NCI-H460 (cell line): ENCODE measurements at places on chromosomes 11 and 22. TPM values are rescaled to one million over a fixed set of nuclear protein-coding genes. Genes with fewer than 3 reads are reported as not detected.

Gene YPEL1
- total RNA-seq: 1.2 and 2.9 TPM in 2 replicates

GRCh38 chr22:37713761-37714160 lies 16.9 kb downstream of the TRIOBP start:
- DNase-seq: no peak

Gene JAML
- total RNA-seq: not detected in 2 replicates

Gene IL18
- total RNA-seq: 4.2 and 6.0 TPM in 2 replicates

Gene POU2AF3
- total RNA-seq: 0.26 and 0.40 TPM in 2 replicates

GRCh38 chr11:115470928-115471327 lies 33.3 kb downstream of the CADM1 start:
- DNase-seq: no peak

Gene CARNS1
- total RNA-seq: 0.09 and 0.12 TPM in 2 replicates

DNA sequence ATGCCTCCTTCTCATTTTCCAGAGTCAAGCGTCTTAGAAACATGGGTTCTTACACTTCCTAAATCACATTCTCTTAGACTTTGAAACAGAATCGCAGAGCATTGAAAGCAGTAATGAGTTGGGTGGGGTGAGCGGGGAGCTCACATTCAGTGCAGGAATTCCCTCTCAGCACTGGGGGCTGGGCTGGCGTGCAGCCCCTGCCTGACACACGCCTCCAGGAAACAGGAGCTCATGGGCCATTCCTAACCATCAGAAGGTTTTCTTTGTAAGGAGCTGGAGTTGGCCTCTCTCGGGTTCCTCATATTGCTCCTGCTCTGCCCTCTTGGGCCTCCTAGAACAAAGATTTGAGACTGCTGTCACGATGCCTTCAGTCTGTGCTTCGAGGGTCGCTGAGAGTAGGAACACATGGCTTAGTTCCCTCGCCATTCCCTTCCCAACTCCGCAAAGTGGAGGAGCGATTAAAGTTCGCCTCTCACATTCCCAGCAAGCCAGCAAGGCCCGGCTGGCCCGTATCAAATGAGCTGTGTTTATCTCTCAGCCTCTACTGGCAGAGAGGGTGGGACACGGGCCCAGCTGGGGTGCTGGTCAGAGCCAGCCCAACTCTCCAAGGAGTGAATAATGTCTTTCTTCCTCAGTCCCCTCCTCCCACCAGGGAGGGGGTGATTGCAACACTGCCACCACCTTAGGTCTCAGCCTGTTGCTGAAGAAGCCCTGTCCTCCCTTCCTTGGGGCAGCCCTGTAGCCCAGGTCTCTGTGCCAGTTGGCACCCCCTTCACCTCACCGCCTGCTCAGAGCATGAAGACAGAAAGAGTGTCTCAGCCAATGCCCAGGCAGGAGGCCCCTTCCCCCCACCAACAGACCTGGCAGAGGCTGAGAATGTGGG lies 10.4 kb downstream of the CHRDL2 start:
- no peak for DNase-seq

DNA sequence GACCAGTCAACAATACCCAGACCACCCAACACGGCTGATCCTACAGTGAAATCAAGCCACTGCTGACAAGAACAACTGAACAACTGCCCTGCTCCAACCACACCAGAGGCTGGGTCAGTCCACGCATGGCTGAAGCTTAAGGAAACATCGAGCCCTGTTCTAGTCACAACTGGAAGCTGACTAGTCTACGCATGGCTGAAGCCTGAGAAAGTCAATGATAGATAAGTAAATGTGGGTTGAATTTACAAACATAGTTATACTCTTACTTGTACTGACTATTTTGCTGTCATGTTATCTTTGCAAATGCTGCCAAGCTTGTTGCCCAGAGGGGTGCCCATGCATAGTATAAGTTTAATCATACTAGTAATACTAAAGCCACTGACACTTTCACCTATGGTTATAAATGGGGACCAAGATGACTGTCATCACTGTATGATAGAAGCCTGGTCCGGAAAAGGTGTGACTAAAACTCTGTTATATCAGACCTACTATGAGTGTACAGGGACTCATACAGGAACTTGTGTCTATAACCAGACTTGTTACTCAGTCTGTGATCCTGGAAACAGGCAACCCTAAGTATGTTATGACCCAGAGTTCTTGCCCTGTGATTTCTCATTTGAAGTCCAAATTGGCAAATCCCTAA lies 43.4 kb upstream of the GLYAT start:
- no peak for DNase-seq

DNA sequence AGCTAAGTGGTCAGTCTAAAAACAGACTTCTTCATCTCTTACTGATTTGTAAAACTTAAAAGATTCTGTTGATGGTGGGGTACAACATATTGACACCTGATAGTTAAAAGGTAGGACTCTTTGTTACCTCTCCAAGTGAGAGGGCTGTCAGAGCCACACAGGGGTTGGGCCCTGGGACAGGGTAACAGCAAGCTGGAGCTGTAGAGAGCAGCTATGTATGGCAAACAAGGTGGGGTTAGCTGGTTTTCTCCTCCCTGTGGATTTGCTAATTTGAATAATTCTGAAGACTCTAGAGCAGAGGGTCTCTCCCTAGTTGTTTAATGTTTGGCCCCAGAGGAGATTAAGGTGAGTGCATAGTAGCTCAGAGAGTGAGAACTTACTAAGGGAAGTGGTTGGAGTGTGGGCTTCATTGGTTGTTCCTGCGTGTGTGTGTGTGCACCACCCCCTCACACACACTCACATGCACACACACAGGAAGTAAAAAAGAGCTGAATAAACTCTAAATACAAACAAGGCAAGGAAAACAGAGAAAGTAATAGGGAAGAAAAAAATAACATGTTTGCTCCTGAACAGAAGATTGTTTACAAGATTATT lies 9.2 kb upstream of the GAS2 start:
- DNase-seq: no peak

DNA sequence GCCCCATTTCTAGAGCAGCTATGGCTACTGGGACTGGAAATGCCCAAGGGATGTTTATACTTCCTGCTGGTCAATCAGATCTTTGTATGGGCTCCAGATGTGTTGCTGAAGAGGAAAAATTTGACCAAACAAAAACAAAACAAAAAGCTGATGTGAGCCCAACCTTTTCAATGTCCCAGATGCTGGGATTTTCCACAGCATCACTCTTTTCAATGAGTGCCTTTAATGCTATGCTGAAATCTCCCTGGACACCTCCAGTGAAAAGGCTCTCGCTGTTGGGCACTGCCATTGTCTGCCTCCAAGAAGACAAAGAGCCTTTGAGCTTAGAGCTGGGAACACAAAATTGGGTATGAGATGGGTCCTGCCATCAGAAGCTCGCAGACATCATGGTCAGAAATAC lies 671.9 kb downstream of the NTM start:
- no peak for DNase-seq
